ENCODE measurements at places on chromosomes 3 and 15.

GRCh38 chr3:105847452-105847851, 21.4 kb downstream of the CBLB start:
- DNase-seq, result no peak

GRCh38 chr3:162699291-162699690, 1202.7 kb downstream of the OTOL1 start:
- no peak for DNase-seq

DNA sequence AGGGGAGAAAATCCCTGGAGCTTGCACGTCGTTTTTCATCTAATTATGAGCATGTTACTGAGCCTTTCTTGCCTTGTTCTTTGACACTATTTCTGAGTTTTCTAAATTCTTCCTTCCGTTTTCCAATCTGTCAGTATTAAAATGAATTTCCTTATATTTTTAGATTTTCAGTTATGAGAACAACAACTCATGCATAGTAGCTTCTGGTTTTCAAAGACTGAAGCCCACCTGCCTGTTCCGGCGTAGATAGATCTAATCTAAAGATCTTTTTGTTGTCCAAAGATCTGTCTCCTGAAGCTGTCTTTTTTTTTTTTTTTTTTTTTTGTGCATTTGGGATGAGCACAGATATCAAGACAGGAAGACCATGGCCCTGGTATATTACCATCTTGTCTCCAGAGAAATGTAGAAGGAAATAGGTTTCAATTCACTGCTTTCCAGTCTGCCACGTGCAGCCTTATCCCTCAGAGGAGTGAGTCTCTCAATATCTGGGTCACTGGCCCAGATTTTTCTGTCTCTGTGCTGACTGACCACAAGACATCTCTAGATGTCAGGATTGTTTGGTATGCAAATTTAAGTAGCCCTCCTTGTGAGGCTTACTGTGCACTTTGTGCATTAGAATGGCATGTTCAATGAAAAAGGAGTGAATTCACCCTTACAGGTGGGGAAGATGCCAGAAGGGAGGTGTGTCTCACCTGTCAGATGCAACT, 222.3 kb upstream of the TMC3 start:
- no peak for DNase-seq

GRCh38 chr3:111326144-111326995, 215.6 kb upstream of the CD96 start:
- no peak for DNase-seq

GRCh38 chr3:141233457-141234161, 2.0 kb downstream of the PXYLP1 start:
- DNase-seq, result no peak

DNA sequence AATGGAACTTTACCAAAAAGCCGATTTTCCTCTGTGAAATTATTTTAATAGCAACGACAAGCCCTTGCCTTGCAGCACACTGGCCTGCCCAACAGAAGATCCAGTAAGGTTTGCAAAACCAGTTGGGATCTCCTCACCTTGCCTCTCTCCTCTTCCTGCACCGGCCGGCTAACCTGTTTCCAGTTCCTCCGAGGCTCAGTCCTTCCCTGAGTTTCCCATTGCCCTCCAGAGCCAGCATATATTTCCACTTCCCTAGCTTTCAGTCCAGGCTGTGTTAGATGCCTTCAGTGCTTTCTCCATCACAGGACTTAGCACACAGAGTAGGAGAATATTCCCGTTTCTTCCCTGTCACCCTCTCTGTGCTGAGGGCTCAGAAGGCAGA, 60.3 kb downstream of the NOX5 start:
- DNase-seq, result no peak

GRCh38 chr3:166362698-166363097, 525.5 kb upstream of the BCHE start:
- DNase-seq, result no peak

- DNase-seq, result no peak
These were observed 137.5 kb downstream of the MAGI1 start for GRCh38 chr3:65901226-65901625.

Measured in LoVo (cell line).